ENCODE measurements at places on chromosomes 7 and 10.

DNA sequence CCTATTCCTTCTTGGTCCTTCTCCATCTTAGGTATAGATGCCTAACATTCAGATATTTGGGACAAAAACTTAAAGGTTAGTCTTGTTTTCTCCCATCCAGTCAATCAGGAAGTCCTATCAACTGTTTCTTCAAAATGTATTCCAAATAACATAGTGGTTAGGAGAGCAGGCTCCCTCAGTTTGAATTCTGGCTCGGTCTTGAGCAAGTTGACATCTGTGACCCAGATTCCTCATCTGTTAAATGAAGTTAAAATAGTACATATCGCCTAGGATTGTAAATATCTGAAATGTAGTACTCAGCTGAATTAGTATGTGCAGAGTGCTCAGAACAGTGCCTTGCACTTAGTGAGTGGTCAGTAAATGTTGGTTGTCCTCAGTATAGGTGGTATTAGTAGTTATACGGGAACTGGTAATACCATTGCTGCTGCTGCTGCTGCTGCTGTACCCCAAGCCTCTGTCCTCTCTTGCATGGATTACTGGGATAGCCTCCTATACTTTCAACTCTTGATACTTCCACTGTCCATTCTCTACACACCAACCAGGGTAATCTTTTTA is 58.6 kb downstream of the RALA start:
- DNase-seq = no peak

DNA sequence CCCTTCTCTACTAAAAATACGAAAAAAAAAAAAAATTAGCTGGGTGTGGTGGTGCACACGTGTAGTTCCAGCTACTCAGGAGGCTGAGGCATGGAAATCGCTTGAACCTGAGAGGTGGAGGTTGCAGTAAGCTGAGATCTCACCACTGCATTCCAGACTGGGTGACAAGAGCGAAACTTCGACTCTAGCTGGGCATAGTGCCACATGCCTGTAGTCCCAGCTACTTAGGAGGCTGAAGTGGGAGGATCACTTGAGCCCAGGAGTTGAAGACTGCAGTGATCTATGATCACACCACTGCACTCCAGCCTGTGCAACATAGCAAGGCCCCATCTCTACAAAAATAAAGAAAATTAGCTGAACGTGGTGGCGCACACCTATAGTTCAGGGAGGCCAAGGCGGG is 1.2 kb upstream of the SPACDR start:
- DNase-seq = no peak

DNA sequence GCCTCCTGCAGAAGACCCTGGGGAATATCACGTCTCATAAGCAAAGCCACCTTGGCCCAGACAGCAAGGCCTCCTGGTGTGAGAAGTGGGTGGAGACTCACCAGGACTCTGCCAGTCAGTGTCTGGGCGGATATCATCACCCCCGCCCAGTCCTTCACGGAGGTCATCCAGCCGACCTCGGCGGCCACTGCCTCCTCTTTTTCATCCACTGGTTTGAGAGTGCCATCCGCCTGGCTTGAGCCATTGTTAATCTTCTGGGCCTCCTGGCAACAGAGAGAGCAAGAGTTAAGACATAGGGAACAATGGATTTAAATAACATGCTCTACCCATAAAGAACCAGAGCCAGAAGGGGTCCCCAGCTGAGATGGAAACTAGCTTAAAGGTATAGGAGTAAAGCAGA is 233.8 kb downstream of the KCNMA1 start:
- DNase-seq = no peak

DNA sequence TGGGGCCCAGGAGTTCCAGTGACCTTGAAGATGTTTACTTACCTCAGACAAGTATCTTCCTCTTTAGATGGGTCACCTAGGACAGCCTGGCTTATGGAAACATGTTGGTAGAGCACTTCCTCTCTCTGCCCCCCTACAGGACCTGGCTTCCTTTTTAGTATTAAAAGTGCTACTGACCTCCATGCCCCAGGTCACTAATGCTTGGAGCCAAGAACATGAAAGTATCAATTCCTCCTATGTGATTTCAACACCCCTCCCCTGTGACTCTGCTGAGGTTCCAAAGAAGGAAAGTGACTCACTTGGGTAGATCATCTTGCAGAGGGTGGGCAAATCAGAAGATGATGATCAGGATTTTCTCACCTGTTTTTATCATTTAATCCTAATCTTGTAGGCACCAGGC is 125.3 kb upstream of the CCDC6 start:
- no peak for DNase-seq

- DNase-seq = no peak
These were observed 122.8 kb downstream of the CUBN start for GRCh38 chr10:17006631-17007417.

DNA sequence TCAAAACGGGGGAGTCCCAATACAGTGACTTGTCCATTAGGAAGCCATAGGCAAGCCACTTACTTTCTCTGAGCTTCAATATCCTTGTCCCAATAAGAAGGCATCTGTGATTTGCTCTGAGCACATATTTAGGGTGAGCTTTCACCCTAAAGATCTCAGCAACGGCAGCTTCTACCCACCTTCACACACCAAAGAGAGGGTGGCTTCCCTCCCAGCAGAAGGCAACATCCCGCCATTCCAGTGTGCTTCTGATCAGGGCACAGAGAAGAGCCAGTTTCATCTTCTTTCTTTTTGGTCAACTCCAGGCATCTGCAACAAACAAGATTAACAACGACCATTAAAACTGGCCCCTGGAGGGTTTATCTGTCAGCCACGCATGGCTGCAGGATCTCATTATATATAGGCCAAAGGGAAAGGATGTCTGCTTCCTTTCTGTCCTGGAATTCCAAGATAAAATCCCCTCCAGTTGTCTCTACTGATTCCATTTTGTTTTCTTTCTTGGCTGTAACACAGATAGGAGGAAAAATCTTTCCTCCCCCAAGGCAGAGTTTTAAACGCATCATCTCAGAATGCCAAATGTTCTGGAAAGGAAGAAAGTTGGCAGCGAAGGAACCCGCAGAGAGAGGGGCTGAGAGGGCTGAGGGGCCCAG is 491 bp upstream of the SH2D4B start:
- DNase-seq = no peak

GRCh38 chr10:28938745-28939144 is 261.4 kb downstream of the BAMBI start:
- no peak for DNase-seq

DNA sequence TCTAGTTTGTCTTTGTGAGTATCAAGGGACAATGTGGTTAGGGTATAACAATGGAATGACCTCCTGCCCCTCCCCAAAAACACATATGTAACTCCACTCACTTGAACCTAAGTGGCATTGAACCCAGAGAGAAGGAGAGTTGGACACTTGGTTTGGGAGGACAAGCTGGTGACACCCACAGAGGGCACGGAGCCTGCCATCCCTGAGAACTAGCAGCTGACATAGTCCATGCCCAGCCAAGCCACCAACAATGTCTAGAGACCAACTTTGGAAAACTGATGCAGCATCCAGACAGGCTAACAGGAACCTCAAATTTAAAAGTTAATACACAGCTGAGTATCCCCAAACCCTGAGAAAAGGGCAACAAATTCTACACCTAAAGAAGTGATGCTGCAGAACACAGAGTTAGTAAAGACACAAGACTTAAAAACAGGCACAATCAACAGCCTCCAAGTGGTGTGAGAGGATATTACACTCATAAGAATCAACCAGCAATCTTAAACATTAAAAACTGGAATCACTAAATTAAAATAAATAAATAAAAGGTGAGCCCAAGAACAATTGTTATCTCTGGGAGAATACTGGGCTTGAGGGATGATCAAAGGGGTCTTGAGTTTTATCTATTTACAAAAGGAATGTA is 27.2 kb downstream of the NUDCD3 start:
- no peak for DNase-seq

- DNase-seq = peak; percentile 55
These were observed 18.7 kb upstream of the ZNF488 start for GRCh38 chr10:47402641-47403301.

- no peak for DNase-seq
These were observed 63.8 kb downstream of the PARD3 start for GRCh38 chr10:34751272-34751671.

GRCh38 chr7:1961701-1962276 is 271.0 kb downstream of the MAD1L1 start:
- DNase-seq = no peak

Data from heart right ventricle (tissue), 16 donors.